ENCODE measurements at places on chromosomes 4 and X.

GRCh38 chrX:3550160-3550751, 163.2 kb downstream of the PRKX start:
- no peak for DNase-seq

- no peak for DNase-seq
Observed at GRCh38 chrX:118548841-118549240, 53.2 kb downstream of the DOCK11 start.

- no peak for DNase-seq
Observed at GRCh38 chr4:112213856-112214255, 17.7 kb upstream of the AP1AR start.

- no peak for DNase-seq
Observed at GRCh38 chr4:576991-577498, 950 bp upstream of the TMEM271 start.

DNA sequence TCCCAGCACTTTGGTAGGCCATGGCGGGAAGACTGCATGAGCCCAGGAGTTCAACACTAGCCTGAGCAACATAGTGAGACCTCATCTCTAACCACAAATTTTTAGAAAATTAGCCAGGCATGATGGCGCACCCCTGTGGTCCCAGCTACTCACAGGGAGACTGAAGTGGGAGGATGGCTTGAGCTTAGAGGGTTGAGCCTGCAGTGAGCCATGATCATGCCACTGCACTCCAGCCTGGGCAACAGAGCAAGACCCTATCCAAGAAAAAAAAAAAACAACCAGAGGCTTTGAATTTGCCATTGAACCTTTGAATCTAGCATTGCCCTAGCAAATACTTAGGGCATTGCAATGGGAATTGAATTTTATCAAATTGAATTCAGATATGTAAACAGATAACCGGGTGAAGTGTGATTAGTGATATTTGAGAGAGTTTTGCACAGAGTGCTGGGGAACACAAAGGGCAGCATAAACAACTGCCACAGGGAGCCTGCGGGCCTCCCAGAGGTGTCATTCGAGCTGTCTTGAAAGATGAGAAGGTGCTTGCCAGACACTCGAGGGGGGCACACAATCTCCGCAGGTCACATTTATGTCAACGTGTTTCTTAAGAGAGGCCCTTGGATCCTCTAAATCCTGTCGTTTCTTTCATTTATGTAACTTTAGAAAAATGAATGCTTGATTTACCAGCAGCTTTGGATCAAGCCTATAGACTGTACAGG, 200.3 kb downstream of the AASDH start:
- DNase-seq = no peak

DNA sequence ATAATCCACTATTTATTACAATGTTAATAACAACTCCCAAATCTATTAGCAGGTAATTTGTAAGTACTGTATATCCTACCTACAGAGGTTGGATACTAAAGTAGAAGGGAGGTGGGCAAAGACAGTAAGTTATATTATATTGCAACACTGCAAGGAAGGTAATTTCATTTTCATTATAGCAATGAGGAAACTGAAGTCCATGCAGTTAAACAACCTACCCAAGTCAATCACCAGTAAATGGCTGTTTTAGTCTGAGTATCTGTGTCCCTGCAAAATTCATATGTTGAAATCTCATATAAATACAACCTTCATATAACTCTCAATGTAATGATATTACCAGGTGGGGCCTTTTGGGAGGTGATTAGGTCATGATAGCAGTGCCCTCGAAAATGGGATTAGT, 114.4 kb downstream of the SCLT1 start:
- DNase-seq = no peak

GRCh38 chr4:148434075-148434773, 8.0 kb downstream of the NR3C2 start:
- no peak for DNase-seq

DNA sequence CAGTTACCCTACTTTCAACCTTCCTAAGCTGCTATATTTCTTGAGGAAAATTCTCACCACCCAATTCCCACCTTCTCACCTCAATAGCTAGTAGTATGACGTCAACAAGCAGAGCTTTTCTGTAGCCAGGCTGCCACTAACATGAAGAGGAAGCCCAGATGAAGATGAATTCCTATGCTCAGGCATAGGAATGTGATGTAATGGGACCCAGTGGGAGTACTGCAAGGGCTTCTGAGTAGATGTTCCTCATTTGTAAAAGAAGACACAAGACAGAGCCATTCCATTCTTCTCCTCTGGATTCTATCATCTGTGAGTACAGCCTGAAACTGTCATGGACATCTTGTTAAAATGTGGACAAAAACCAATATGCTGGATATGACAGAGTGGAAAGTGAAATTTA, 81.6 kb upstream of the KLF3 start:
- no peak for DNase-seq

DNA sequence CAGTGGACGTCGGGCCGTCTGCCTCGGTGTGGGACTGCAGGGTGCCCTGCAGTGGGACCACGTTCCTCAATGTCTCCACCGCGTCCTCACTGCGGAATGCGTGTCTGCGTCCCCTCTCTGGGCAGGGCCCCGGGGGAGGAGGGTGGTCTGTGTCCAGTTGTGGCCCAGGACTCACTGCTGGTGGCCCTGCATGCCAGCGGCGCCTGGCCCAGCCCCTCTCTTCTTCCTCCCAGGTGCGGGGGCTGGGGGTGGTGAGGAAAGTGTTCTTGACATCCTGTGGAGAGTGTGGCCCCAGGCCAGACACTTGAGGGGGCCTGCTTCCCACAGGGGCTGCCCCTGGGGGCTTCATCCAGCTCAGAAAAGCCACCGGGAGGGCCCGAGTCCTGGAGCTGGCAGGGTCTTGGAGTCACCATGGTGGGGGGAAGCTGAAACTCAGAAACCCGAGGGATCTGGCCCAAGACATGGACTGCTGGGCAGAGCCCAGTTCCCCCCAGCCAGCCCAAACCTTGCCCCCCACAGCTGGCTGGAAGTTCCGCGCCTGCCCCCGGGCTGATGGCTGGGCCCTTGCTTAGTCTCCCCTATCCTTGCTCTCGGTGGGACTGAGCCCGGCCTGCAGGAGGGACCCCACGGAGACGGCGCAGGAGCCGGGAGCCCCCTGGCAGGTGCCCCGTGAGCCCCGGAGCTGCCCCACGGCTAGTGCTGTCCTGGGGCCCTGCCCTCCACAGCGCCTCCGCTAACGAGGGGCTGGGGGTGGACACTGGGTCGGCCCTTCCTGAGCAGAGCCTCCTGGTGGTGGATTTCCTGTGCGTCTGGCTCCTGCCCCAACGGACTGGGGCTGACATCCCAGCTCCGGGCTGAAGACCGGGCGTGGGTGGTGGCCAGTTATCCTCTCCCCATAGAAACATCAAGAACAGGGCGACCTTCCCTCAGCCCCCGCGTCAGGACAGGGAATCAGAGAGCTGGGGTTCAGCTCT, 2.9 kb downstream of the DOK7 start:
- no peak for DNase-seq

GRCh38 chrX:110327336-110327735, 9.5 kb upstream of the AMMECR1 start:
- DNase-seq = no peak

DNA sequence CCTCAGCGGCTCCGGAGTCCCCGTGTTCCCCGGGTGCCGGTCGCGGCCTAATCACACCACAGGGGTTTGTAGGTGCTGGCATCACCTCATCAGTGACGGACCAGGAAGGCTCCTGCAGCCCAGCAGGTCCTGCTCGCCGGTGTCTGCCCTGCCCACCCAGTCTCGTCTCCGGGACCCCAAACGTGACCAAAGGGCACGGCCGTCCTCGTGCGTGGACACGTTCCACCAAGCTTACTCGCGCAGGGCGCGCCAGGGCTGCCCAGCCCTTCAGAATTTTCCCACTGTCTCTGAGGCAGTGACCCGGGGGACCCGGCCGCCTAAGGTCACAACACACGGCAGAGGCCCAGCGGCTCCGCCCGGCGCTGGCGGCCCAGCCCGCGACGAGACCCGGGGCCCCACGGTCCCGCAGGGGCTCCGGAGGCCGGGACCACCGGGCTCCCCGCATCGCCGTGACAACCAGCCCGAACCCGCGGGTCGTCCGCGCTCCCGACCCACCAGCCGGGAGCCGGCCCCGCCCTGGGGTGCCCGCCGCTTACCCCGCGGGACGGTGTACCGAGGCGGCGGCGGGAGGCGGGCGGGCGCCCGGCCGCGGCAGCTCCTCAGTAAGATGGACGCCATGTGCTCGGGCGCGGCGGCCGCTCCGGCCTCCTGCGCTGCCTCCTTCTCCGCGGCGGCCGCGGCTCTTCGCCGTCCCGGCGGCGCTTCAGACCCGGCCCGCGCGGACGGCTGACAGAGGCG, 454 bp downstream of the LETM1 start:
- DNase-seq = no peak

DNA sequence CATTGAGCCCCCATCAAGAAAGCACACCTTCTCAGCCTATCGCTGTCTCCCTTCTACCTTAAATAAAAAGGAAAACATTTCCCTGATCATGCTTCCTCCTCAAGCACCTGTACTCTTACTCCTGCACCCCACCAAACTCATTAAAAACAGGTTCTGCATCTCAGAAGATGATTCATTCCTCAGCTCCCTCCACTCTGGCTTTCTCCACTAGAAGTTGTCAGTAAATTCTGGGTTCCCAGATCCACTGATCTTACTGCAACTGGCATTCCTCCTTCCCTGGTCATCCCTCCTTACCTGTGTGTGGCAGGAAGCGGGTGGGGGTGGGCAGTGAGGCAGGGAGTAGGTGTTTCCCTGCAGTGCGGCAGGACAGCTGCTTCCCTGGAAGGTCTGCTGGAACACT, 108.8 kb downstream of the GPR143 start:
- no peak for DNase-seq

GRCh38 chrX:87583679-87584078, 66.1 kb downstream of the KLHL4 start:
- DNase-seq = no peak

DNA sequence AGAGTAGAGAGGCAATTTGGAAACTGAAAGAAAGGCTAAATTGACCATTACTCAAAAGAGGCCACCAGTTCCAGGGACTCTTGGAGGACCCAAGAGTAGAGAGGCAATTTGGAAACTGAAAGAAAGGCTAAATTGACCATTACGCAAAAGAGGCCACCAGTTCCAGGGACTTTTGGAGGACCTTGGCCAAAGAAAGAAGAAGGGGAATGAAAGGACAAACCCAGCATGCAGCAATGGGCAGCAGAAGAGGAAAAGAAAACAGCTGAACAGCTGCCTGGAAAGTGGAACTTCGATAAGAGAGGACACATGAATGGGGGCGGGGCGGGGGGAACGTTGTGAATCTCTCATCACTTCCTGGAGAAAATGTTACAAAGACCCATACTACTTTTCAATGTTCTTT, 80.8 kb downstream of the PALLD start:
- DNase-seq = no peak

DNA sequence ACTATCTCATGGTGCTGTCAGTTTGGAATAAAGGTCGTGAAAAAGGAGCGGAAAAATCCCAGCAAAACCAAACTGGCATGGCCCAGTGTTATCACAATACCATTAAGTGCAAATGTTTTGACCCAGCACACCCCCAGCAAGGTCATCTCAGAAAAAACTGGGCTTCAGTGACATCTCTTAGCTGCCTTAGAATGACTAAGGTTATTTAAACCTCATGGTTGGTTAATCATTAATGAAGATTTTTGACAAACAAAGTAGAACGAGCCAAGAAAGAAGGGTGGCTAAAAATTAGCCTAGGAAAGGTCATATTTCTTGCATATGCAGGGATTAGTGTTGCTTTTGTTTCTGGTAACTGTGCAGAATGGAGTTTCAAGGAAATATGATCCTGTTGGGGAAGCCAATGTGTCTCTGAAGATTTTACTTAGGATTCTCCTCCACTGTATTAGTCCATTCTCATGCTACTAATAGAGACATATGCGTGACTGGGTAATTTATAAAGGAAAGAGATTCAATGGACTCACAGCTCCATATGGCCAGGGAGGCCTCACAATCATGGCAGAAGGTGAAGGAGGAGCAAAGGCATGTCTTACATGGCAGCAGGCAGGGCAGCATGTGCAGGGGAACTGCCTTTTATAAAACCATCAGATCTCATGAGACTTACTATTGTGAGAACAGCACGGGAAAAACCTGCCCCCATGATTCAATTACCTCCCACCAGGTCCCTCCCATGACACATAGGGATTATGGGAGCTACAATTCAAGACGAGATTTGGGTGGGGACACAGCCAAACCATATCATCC, 83.5 kb downstream of the CHRNA9 start:
- DNase-seq = no peak

- no peak for DNase-seq
Observed at GRCh38 chr4:1277667-1278665, 11.7 kb upstream of the MAEA start.

DNA sequence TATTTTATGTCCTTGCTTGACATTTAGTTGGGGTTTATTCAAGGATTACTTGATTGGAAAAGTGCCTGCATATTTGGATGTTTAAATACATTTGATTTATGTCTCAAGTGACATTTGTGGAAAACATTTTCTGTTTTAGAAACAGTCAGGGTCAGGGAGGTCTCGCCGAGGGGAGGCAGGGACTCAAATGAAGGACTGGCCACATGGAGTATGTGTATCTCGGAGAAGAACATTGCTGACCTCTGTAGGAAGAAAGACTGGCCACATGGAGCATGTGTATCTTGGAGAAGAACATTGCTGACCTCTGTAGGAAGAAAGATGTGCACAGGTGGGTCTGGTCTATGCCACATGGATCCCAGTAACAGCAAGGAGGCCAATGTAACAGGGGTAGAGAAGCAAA, 233.6 kb downstream of the TRIML1 start:
- DNase-seq = peak; percentile 70

DNA sequence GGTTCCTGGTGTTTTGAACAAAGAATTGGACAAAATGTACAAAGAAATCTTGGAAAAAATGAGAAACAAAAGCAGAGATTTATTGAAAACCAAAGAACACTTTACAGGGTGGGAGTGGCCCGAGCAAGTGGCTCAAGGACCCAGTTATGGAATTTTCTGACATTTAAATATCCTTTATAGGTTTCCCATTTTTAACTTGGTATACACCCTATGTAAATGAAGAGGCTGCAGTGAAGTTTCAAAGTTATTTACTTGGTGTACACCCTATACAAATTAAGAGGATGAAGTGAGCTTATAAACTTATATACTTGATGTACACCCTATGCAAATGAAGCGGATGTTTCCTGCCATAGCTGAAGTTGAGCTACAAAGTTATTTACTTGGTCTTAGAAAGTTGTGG, 4.7 kb downstream of the NLRP2B start:
- no peak for DNase-seq

- no peak for DNase-seq
Observed at GRCh38 chrX:134718105-134718965, 60.1 kb upstream of the PLAC1 start.

- DNase-seq = peak; percentile 56
Observed at GRCh38 chr4:3702561-3703221, 63.5 kb upstream of the ADRA2C start.

Data from ascending aorta (tissue), 2 donors.